Chondrocyte (in vitro differentiated cells): ENCODE measurements at places on chromosomes 6 and 20. TPM values are rescaled to one million over a fixed set of nuclear protein-coding genes. Genes with fewer than 3 reads are reported as not detected.

The ZBTB12 gene
- 6.3 to 7.6 TPM (median 6.7 TPM) in 3 replicates for total RNA-seq

The PLCB4 gene
- 13.3 to 26.1 TPM (median 13.3 TPM) in 3 replicates for total RNA-seq

The UNC93A gene
- total RNA-seq, result not detected in 3 replicates

The MEI4 gene
- total RNA-seq, result not detected in 3 replicates

The MRPS10 gene
- 26.9 to 31.7 TPM (median 28.8 TPM) in 3 replicates for total RNA-seq

The GGTLC1 gene
- not detected in 3 replicates for total RNA-seq

The SMLR1 gene
- total RNA-seq, result not detected in 3 replicates

The HTR1B gene
- total RNA-seq, result 0.57 to 1.2 TPM (median 0.65 TPM) in 3 replicates

The GCNT2 gene
- total RNA-seq, result 0.12 to 0.67 TPM (median 0.44 TPM) in 3 replicates

The BPIFA3 gene
- total RNA-seq, result not detected in 3 replicates

The SOX4 gene
- 46.4 to 61.7 TPM (median 60.8 TPM) in 3 replicates for total RNA-seq

The ESR1 gene
- total RNA-seq, result not detected in 3 replicates

The ADTRP gene
- 0.35 to 1.3 TPM (median 0.77 TPM) in 3 replicates for total RNA-seq

The DOK5 gene
- total RNA-seq, result 8.7 to 14.3 TPM (median 9.0 TPM) in 3 replicates

The COL11A2 gene
- 2.8 to 10.0 TPM (median 10.0 TPM) in 3 replicates for total RNA-seq

The HLA-E gene
- total RNA-seq, result 89.9 to 93.8 TPM (median 93.2 TPM) in 3 replicates

The RBPJL gene
- total RNA-seq, result not detected in 3 replicates

The CCR6 gene
- total RNA-seq, result not detected in 3 replicates

The TMEM244 gene
- total RNA-seq, result not detected in 3 replicates

The ZBTB46 gene
- total RNA-seq, result 5.9 to 8.3 TPM (median 6.0 TPM) in 3 replicates

The CD24 gene
- 1.3 to 2.8 TPM (median 1.8 TPM) in 3 replicates for total RNA-seq

The TP53TG5 gene
- not detected in 3 replicates for total RNA-seq

The PBOV1 gene
- total RNA-seq, result not detected in 3 replicates

The MYT1 gene
- total RNA-seq, result not detected in 3 replicates

The PRSS16 gene
- total RNA-seq, result 1.1 to 1.8 TPM (median 1.7 TPM) in 3 replicates

The EYS gene
- total RNA-seq, result not detected in 3 replicates

The ATAT1 gene
- 11.4 to 18.7 TPM (median 12.5 TPM) in 3 replicates for total RNA-seq

The SLC52A3 gene
- total RNA-seq, result not detected in 3 replicates

The NNAT gene
- 1.4 to 3.1 TPM (median 2.7 TPM) in 3 replicates for total RNA-seq

The HSPA1L gene
- total RNA-seq, result 0.89 to 1.5 TPM (median 1.00 TPM) in 3 replicates

The PRL gene
- not detected in 3 replicates for total RNA-seq

The TLDC2 gene
- total RNA-seq, result not detected in 3 replicates

The DSN1 gene
- 7.4 to 14.9 TPM (median 8.3 TPM) in 3 replicates for total RNA-seq

The GJA1 gene
- total RNA-seq, result 194 to 296 TPM (median 295 TPM) in 3 replicates

The SAMD10 gene
- 3.8 to 4.7 TPM (median 4.3 TPM) in 3 replicates for total RNA-seq

The SNPH gene
- total RNA-seq, result 10.8 to 12.8 TPM (median 12.0 TPM) in 3 replicates

The PAX1 gene
- not detected in 3 replicates for total RNA-seq

The SLC22A23 gene
- 10.9 to 36.4 TPM (median 35.8 TPM) in 3 replicates for total RNA-seq

The UBD gene
- total RNA-seq, result not detected in 3 replicates

The HMGN3 gene
- 30.8 to 55.5 TPM (median 36.2 TPM) in 3 replicates for total RNA-seq

The TREML2 gene
- total RNA-seq, result not detected in 3 replicates

The POPDC3 gene
- total RNA-seq, result 2.6 to 4.6 TPM (median 3.4 TPM) in 3 replicates

The SAMD5 gene
- total RNA-seq, result 9.2 to 23.9 TPM (median 9.4 TPM) in 3 replicates

The EPPIN gene
- not detected in 3 replicates for total RNA-seq

The OOEP gene
- not detected in 3 replicates for total RNA-seq

The DACT2 gene
- 1.4 to 4.6 TPM (median 4.5 TPM) in 3 replicates for total RNA-seq

The MYBL2 gene
- 14.6 to 16.8 TPM (median 15.7 TPM) in 3 replicates for total RNA-seq
